Mesendoderm (in vitro differentiated cells): ENCODE measurements at places on chromosomes 2 and 18.

- no peak for DNase-seq
- no peaks in the 10 kb centered on the region for H3K36me3 ChIP-seq
- H3K27ac ChIP-seq = no peak overlapping the region
- H3K27me3 ChIP-seq = no peaks in the 10 kb centered on the region
Measured at GRCh38 chr18:3867236-3867635, 417.3 kb downstream of the TGIF1 start.

- H3K27me3 ChIP-seq = no peaks in the 10 kb centered on the region
- no peak overlapping the region for H3K4me3 ChIP-seq
- H3K27ac ChIP-seq = no peak overlapping the region
- no peak for DNase-seq
- no peaks in the 10 kb centered on the region for H3K4me1 ChIP-seq
Measured at GRCh38 chr2:144836635-144837350, 316.9 kb upstream of the ZEB2 start.

GRCh38 chr18:54947091-54947490 is 12.2 kb downstream of the CCDC68 start:
- H3K27me3 ChIP-seq = no peaks in the 10 kb centered on the region
- no peaks in the 10 kb centered on the region for H3K4me1 ChIP-seq
- H3K36me3 ChIP-seq = no peaks in the 10 kb centered on the region

DNA sequence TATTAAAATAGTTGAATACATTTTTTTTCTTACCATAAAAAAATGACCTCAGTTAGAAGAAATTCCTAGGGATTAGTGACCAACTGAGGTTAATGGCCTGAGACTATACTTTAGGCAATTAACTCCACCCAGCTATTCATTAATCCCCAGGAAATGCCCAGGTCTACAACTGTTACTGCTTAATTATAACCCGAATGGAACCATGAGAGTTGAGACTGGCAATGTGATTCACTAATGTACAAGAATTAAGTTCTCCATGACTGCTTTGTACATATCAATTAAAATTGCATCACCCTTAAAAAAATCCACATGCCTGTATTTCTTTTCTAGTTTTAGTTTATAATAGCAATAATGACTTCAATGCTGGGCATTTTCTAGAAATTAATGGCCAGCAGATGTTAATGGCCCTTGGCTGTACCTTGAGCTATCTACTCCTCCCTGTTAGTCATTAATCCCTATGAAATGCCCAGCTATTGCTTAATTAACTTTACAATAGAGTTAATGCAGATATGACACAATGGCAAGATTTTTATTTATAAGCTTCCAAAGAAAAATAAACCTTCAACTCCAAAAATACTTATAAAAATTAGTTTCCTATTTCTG is 44.1 kb downstream of the ERBB4 start:
- DNase-seq = no peak
- no peaks in the 10 kb centered on the region for H3K4me1 ChIP-seq
- H3K27ac ChIP-seq = no peak overlapping the region
- no peaks in the 10 kb centered on the region for H3K27me3 ChIP-seq

GRCh38 chr2:1658394-1659151 is 85.7 kb downstream of the PXDN start:
- no peak for DNase-seq
- no peaks in the 10 kb centered on the region for H3K4me1 ChIP-seq
- H3K27ac ChIP-seq = no peak overlapping the region
- H3K4me3 ChIP-seq = no peak overlapping the region
- H3K27me3 ChIP-seq = no peaks in the 10 kb centered on the region

DNA sequence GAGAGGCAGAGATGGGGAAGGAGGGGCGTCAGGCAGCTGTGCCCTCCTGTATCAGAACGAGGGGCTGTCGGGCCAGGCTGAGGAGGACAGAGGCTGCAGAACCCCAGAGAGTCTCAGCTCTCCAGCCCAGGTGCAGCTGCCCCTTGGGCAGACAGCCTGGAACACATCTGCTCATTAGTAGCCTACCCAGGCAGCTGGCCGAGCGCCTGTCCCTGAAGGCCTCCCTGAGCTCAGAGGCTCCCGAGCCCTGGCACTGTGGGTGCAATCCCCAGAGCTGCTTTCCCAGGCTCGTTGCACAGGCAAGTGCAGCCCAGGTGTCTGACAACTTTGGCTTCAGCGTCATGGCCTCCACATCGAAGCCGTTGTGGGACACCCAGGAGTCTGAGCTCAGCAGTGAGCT is 13.1 kb upstream of the TMEM185B start:
- DNase-seq = no peak
- no peak overlapping the region for H3K4me3 ChIP-seq
- no peaks in the 10 kb centered on the region for H3K36me3 ChIP-seq
- no peak overlapping the region for H3K27ac ChIP-seq
- H3K4me1 ChIP-seq = peaks cover 14% of the 10 kb centered on the region

- H3K4me3 ChIP-seq = no peak overlapping the region
- no peak overlapping the region for H3K27ac ChIP-seq
- peak; percentile 75 for DNase-seq
- H3K36me3 ChIP-seq = no peaks in the 10 kb centered on the region
Measured at GRCh38 chr18:2083691-2084090, 487.6 kb downstream of the METTL4 start.

GRCh38 chr18:53745986-53746385 is 478.5 kb downstream of the MBD2 start:
- no peaks in the 10 kb centered on the region for H3K27me3 ChIP-seq
- no peaks in the 10 kb centered on the region for H3K36me3 ChIP-seq
- no peak for DNase-seq
- H3K4me1 ChIP-seq = no peaks in the 10 kb centered on the region

GRCh38 chr2:57864926-57865325 is 181.7 kb upstream of the VRK2 start:
- H3K36me3 ChIP-seq = no peaks in the 10 kb centered on the region
- no peaks in the 10 kb centered on the region for H3K27me3 ChIP-seq
- no peak overlapping the region for H3K27ac ChIP-seq
- H3K4me1 ChIP-seq = no peaks in the 10 kb centered on the region

GRCh38 chr2:125979886-125980285 is 676.1 kb upstream of the GYPC start:
- no peaks in the 10 kb centered on the region for H3K4me1 ChIP-seq
- no peaks in the 10 kb centered on the region for H3K27me3 ChIP-seq
- no peak overlapping the region for H3K4me3 ChIP-seq
- DNase-seq = no peak
- H3K36me3 ChIP-seq = no peaks in the 10 kb centered on the region

GRCh38 chr2:47521666-47522285 is 118.8 kb downstream of the MSH2 start:
- DNase-seq = no peak
- H3K27ac ChIP-seq = no peak overlapping the region
- H3K4me3 ChIP-seq = no peak overlapping the region
- H3K4me1 ChIP-seq = peaks cover 4% of the 10 kb centered on the region
- no peaks in the 10 kb centered on the region for H3K27me3 ChIP-seq
- H3K36me3 ChIP-seq = no peaks in the 10 kb centered on the region

DNA sequence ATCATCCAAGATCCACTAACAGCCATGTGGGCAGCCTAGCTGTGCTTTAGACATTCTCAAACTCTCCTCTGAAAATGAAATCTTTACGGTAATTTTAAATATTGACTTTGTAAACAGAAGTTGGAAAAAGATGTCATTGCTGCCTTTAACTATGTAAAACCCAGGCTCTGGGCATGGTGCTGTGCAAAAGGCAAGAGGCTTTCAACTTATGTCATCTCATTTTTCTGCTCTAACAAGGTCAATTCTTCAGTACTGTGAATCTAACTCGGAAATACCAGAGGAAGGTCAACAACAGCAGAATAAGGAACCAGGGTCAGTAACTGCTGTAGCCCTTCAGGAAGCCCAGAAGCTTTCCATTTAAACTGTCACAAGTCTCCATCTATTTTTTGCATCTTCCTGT is 37.0 kb upstream of the MPP4 start:
- no peak overlapping the region for H3K27ac ChIP-seq
- H3K4me1 ChIP-seq = no peaks in the 10 kb centered on the region
- DNase-seq = no peak
- no peaks in the 10 kb centered on the region for H3K36me3 ChIP-seq
- no peak overlapping the region for H3K4me3 ChIP-seq

- no peak overlapping the region for H3K4me3 ChIP-seq
- H3K27ac ChIP-seq = no peak overlapping the region
- no peaks in the 10 kb centered on the region for H3K27me3 ChIP-seq
- H3K36me3 ChIP-seq = no peaks in the 10 kb centered on the region
- no peak for DNase-seq
Measured at GRCh38 chr2:2950403-2950952, 427.1 kb downstream of the EIPR1 start.

DNA sequence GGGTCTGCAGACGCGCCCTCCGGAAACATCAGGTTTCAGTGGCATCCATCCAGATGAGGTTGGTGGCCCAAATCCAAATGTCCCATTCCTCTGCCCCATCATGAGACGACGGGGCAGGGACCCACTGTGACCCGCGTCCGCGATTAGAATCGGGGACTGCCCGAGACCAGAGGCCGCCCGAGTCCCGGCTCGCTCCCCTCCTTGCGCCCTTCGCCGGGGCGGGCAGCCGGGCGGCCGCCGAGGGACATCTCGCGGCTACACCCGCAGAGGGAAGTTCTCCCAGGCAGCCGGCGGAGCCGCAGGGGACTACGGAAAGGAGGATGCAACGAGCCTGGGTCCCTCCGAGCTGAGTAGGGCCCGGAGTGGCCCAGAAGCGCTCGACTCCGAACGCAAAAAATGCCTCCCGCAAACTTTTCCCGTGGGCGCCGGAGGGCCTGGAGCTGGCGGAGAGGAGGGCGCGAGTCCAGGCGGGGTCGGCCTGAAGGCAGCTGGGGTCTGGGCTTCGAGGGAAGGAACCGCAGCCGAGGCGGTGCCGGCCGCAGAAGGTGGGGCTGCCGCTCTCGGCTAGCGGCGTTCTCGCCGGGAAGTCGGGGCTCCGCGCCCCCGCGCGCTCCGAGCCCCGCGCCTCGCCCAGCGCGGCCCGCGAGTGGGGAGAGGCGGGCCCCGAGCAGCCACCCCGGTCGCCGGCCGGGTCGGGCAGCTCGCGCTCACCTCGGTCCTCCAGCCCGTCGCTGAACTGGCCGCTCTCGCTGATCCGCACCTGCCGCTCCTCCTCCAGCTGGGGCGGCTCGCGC is 580 bp downstream of the TMEM163 start:
- peak overlapping the region; percentile 32 for H3K4me3 ChIP-seq
- H3K27me3 ChIP-seq = peaks cover 34% of the 10 kb centered on the region
- no peaks in the 10 kb centered on the region for H3K36me3 ChIP-seq

DNA sequence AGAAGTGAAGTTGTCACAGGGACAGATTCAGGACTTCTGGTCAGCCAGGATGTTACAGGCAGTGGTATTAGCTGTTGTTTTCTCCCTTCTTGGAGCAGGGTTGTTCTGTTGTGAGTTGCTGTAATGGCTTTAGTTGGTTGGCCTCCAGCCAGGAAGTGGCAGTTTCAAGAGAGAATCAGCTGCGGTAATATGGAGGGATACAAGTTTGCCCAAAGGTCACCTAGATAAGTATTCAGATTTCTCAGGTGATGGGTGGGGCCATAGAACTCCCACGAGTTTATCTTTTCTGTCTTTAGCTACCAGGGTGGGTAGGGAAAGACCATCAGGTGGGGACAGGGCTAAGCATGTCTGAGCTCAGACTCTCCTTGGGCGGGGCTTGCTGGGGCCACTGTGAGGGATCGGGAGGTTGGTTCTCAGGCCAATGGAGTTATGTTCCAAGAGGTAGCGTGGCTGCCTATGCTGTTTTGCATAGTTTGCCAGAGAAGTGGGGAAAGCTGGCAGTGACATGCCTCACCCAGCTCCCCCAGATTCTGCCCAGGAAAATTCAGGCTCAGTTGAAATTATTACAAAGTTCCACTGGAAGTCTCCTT is 640.4 kb upstream of the CHAC2 start:
- no peak overlapping the region for H3K27ac ChIP-seq
- no peaks in the 10 kb centered on the region for H3K27me3 ChIP-seq
- H3K4me3 ChIP-seq = no peak overlapping the region

DNA sequence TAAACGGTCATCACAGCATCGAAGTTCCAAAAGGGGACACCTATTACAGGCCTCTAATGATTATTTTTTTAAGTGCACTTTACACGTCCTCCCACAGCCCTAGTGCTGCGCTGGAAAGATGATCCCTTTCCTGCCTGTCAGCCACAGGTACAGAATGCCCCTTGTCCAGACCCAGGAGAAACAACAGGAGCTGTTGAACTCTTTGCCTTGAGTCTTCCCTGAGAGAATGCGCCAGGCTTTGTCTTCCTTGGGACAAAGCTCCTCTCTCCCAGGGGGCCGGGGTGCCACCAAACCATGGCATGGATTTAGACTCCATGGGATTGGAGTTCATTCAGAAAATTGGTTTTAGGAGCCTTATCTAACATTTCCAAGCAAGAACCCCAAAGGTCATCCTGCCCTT is 319.0 kb upstream of the SOX11 start:
- DNase-seq = peak; percentile 90
- H3K27me3 ChIP-seq = no peaks in the 10 kb centered on the region
- H3K27ac ChIP-seq = peak overlapping the region; percentile 64
- peaks cover 4% of the 10 kb centered on the region for H3K4me1 ChIP-seq
- H3K4me3 ChIP-seq = no peak overlapping the region

DNA sequence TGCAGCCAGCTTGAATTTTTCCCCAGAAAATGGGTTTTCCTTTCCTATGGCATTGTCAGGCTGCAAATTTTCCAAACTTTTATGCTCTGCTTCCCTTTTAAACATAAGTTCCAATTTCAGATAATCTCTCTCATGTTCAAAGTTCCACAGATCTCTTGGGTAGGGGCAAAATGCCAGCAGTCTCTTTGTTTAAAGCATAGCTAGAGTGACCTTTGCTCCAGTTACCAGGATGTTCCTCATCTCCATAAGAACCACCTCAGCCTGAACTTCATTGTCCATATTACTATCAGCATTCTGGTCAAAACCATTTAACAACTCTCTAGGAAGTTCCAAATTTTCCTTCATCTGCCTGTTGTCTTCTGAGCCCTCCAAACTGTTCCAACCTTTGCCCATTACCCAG is 68.3 kb downstream of the SGPP2 start:
- H3K36me3 ChIP-seq = no peaks in the 10 kb centered on the region
- H3K4me3 ChIP-seq = no peak overlapping the region
- H3K4me1 ChIP-seq = no peaks in the 10 kb centered on the region
- DNase-seq = no peak
- H3K27me3 ChIP-seq = no peaks in the 10 kb centered on the region
- H3K27ac ChIP-seq = no peak overlapping the region

DNA sequence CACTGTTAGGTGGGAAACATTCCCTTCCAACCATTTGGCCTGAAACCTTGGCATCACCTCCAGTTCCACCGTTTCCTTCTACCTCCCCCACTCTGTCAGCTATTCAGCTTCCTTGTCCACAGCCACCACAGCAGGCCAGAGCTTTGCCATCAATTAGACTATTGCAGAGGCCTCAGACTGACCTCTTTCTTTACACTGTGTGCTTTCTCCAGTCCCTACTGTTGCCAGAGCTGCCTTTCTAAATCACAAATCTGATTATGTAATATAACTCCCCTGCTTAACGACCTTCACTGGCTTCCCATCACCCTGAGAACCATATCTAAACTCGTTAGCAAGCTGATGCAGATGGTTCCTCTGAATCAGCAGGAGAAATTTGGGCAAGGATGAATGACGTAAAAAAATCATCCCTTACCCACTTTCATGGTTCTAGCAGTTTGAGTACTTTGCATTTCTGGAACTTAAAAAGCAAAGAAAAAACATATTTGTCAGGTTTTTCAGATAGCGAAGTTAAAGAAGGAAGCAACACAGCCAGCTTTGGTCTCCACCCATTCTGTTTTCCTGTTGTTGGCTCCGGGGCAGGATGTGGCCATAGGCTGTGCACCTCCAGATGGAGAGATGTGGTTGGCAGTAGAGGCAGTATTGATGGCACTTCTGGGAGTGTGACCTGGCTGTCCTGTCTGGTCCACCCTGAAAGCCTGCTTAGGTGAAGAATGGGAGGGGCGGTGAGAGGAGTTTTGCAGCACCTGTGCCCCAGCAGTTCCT is 422.1 kb downstream of the PARD3B start:
- no peaks in the 10 kb centered on the region for H3K36me3 ChIP-seq
- no peak overlapping the region for H3K4me3 ChIP-seq

- DNase-seq = no peak
- no peak overlapping the region for H3K4me3 ChIP-seq
- no peaks in the 10 kb centered on the region for H3K4me1 ChIP-seq
- H3K27me3 ChIP-seq = no peaks in the 10 kb centered on the region
- H3K36me3 ChIP-seq = no peaks in the 10 kb centered on the region
Measured at GRCh38 chr18:76479351-76480238, 15.4 kb downstream of the ZNF516 start.
